ENCODE measurements at places on chromosomes 1 and 21. TPM values are rescaled to one million over a fixed set of nuclear protein-coding genes. Genes with fewer than 3 reads are reported as not detected.

SH3BGRL3 gene
- total RNA-seq, result 252 TPM

TMEM54 gene
- total RNA-seq, result 23.8 TPM

IVNS1ABP gene
- 93.8 TPM for total RNA-seq

SMIM1 gene
- 5.6 TPM for total RNA-seq

LACTBL1 gene
- total RNA-seq, result not detected

ST6GALNAC5 gene
- 9.8 TPM for total RNA-seq

TSACC gene
- total RNA-seq, result not detected

CELSR2 gene
- 4.2 TPM for total RNA-seq

AGBL4 gene
- total RNA-seq, result 0.18 TPM

RBM11 gene
- total RNA-seq, result 1.4 TPM

FMO1 gene
- total RNA-seq, result 0.81 TPM

OR2L13 gene
- not detected for total RNA-seq

AMPD1 gene
- 0.52 TPM for total RNA-seq

MIXL1 gene
- total RNA-seq, result 0.51 TPM

WNT4 gene
- not detected for total RNA-seq

DPT gene
- 32.5 TPM for total RNA-seq

KRTAP20-2 gene
- not detected for total RNA-seq

LPAR3 gene
- 0.33 TPM for total RNA-seq

NPR1 gene
- 168 TPM for total RNA-seq

LCE1F gene
- not detected for total RNA-seq

HTR6 gene
- total RNA-seq, result 0.18 TPM

CLDN17 gene
- not detected for total RNA-seq

S100A2 gene
- 1.8 TPM for total RNA-seq

KCNJ15 gene
- total RNA-seq, result 2.7 TPM

RNU1-3 gene
- total RNA-seq, result 8,154 TPM

SLC25A24 gene
- 28.1 TPM for total RNA-seq

ANGPTL3 gene
- not detected for total RNA-seq

HDAC1 gene
- 47.9 TPM for total RNA-seq

IFI44 gene
- total RNA-seq, result 52.7 TPM

ATF3 gene
- 28.1 TPM for total RNA-seq

S100A9 gene
- total RNA-seq, result 131 TPM

GPR153 gene
- total RNA-seq, result 4.5 TPM

CYP4A11 gene
- total RNA-seq, result 0.15 TPM

YTHDF2 gene
- 46.5 TPM for total RNA-seq

CRNN gene
- total RNA-seq, result not detected

LRRC39 gene
- total RNA-seq, result 1.0 TPM

EDARADD gene
- total RNA-seq, result 0.58 TPM

GNG4 gene
- total RNA-seq, result 0.69 TPM

FCER1G gene
- total RNA-seq, result 74.0 TPM

SLC5A3 gene
- total RNA-seq, result 82.3 TPM

GNAT2 gene
- total RNA-seq, result not detected

KISS1 gene
- total RNA-seq, result not detected

B4GALT3 gene
- total RNA-seq, result 26.8 TPM

PCSK9 gene
- 0.42 TPM for total RNA-seq

CFAP45 gene
- 2.7 TPM for total RNA-seq

PALMD gene
- 40.0 TPM for total RNA-seq

CHD1L gene
- total RNA-seq, result 74.2 TPM

SLC35A3 gene
- 23.4 TPM for total RNA-seq

SPRR2E gene
- total RNA-seq, result not detected

HES5 gene
- total RNA-seq, result 0.36 TPM

ARHGEF10L gene
- total RNA-seq, result 190 TPM

PRSS38 gene
- not detected for total RNA-seq

EPHB2 gene
- total RNA-seq, result 16.6 TPM

OR6K3 gene
- total RNA-seq, result not detected

GREM2 gene
- total RNA-seq, result 2.9 TPM

ALPL gene
- 6.7 TPM for total RNA-seq

LIN28A gene
- total RNA-seq, result not detected

LENEP gene
- not detected for total RNA-seq

SYCP1 gene
- total RNA-seq, result not detected

All from aorta (tissue), 5 donors.